ENCODE measurements at places on chromosomes 1 and 21.

- no peak for DNase-seq
Observed at GRCh38 chr1:231554969-231555368, 26.5 kb downstream of the TSNAX start.

GRCh38 chr1:72066431-72066830, 215.9 kb downstream of the NEGR1 start:
- no peak for DNase-seq

GRCh38 chr1:53684741-53685140, 54.2 kb downstream of the GLIS1 start:
- DNase-seq = no peak

DNA sequence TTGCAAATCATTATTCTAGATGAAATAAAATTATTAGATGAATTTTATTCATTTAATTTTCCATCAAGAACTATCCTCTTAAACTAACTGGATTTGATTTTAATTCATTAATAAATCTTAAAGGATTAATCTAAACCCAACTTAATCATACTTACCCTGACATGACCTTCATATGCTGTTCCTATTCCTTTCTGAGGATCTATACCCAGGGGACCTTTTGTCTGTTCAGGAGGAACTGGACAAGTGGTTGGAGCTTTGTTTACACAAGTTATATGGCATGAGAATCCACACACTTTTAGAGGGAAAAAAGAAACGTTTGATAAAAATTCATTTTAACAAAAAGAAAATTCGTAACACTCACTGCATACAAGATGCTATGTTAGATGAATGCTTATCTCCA, 95.2 kb downstream of the COQ8A start:
- DNase-seq = no peak

DNA sequence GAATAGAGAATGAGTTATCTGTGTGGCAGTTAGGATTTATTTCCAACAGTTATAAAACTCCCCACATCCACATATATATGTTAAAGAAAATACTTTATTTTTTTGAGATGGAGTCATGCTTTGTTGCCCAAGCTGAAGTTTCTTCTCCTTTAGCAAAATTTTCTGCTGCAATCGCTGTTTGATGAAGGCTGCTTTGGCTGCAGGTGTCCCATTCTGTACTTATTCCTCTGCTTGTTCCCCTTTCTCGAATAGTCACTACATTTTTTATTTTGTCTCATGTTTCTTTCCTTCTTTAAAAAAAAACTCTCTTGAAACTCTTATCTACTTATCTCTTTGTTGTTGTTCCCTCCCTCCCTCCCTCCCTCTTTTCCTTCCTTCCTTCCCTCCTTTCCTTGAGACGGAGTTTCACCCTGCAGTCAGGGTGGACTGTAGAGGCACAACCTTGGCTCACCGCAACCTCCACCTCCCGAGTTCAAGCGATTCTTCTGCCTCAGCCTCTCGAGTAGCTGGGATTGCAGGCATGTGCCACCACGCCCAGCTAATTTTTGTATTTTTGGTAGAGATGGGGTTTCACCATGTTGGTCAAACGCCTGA, 10.6 kb downstream of the OR2W3 start:
- DNase-seq = no peak

Measured in retinal pigment epithelial cell (primary cell).